Activated CD8-positive, alpha-beta memory T cell treated with anti-CD3 and anti-CD28 coated beads for 1 hour (primary cell): ENCODE measurements at places on chromosomes 3 and 15.

- DNase-seq, result no peak
Observed at GRCh38 chr3:82080261-82080660, 318.8 kb upstream of the GBE1 start.

DNA sequence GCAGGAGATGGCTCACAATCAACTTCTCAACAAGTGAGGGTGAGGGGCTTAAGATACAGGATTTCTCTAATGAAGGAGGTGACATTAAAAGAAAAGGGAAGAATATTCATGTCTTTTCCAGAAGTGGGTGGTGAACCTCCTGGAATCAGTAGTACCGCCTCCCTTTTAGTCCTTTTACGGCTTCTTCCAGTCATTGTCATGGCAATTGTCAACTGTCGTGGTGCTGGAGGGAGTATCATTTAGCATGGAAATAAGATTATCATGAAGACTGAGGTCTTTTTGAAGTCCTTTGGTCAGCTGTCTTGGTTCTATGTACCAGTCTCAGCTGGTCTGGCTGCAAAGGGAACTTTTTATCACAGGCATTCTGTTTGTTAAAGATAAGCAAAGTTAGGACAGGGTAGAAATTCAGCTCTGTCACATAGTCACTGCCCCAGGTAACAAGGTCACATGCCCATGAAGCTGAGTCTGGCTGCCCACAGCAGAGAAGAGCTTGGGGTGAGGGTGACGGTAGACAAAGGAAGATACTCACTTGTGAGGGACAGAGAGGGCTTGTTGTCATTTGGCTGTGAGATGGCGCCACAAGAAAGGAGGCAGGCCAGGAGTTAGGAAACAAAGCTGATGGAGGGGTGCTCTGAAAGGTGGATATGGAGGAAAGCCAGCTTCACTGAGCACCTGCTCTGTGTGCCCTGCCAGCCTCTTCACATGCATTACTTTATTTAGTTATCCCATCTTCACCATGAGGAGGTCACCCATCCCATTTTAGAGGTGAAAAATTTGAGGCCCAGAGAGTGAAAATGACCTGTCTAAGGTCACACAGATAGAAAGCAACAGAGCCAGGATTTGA is 228.2 kb upstream of the TRIM42 start:
- DNase-seq, result no peak

GRCh38 chr3:24211381-24211780 is 266.3 kb downstream of the NR1D2 start:
- no peak for DNase-seq

DNA sequence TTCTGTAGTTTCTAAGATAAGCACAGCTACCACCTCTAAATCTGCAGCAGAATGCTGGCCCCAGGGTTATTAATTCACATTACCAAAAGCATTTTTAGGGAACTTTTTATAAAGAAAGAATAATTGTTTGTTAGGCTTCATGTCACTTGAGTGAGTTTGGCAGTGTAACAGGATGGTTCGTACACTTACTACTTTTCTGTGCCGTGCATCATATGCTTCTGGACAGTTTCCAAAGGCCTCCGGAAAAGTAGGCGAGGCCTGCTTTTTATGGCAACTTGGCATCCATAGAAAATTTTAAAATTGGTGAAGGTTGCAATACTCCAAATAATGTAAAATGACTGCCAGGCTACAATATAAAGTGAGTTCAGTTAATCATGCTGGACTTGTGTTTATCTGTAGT is 30.0 kb downstream of the NIPA2 start:
- DNase-seq, result no peak

GRCh38 chr3:16707260-16707659 is 102.0 kb upstream of the DAZL start:
- no peak for DNase-seq

DNA sequence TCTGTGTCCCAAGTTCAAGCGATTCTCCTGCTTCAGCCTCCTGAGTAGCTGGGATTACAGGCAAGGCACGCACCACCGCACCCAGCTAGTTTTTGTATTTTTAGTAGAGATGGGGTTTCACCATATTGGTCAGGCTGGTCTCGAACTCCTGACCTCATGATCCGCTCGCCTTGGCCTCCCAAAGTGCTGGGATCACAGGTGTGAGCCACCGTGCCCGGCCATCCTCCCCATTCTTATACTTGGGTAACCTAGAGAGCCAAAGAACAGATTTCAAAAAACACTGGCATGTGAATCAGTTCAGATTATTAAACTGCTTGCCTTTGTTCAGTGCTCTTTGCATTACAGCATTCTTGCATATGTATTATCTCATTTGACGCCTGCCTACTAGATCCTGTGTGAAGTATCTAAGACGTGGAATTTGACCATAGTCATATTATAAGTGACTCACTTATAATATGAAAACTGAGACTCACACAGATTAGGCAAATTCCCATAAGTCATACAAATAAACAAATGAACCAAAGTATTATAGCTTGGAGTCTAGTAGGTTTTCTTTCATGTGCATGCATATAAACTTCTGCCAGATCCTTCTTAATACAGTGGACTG is 123.5 kb downstream of the UNC13C start:
- DNase-seq, result no peak

DNA sequence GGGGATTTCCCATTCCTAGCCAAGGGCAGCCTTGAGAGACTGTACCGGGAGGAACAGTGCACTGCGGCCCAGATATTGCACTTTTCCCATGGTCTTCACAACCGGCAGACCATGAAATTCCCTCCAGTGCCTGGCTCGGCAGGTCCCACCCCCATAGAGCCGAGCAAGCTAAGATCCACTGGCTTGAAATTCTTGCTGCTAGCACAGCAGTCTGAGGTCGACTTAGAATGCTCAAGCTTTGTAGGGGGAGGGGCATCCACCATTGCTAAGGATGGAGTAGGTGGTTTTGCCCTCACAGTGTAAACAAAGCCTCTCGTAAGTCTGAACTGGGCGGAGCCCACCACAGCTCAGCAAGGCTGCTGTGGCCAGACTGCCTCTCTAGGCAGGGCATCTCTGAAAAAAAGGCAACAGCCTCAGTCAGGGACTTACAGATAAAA is 156.3 kb downstream of the FRMD5 start:
- no peak for DNase-seq

DNA sequence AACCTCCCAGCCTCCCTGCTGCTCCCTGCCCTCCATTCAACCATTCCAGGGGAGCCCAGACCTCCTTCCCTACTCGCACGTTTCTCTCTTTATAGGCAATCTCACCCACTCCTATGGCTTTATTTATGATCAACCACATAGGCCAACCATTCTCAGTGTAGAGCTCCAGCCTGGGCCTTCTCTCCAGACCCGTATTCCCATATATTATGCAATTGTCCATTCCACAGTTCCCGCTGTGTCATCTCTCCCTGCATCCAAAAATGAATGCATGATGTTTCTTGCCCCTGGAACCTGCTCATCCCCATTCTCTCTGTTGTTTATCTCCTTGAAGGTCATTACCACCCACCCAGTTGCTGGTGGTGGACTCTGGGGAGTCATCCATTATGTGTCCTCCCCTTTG is 140.7 kb downstream of the LIPC start:
- no peak for DNase-seq

DNA sequence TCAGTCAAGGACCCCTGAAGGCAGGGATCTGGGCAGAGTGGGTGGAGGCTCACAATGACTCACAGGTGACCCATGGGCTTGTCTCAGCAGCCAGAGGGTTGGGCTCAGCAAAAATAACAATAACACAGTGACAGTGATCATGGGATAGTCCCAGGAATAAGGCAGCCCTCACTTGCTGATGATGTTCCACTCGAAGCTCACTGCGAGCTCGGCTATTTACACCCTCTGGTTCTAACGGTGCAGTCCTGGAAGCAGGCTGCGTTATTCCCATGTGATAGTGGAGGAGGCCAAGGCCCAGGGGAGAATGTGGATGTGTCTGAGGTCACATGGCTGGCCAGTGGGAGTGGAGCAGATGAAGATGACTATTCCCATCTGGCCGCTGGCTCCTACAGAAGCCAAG is 16.2 kb downstream of the CCDC33 start:
- no peak for DNase-seq

DNA sequence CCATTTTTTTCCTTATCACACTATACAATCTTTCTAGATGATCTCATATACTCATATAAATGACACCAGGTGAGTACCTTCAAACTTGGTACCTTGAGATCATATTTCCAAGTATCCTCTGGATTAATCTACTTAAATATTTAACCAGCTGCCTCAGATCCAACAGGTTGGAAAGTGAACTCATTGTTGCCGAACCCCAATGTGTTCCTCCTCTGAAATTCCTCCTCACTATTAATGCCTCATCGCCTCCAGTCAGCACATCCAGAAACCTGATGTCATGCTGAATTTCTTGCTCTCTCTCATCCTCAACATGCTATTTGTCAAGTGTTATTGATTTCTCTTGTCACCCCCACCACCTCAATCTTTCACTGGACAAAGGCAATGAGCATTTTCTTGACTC is 221.8 kb downstream of the FMN1 start:
- no peak for DNase-seq

GRCh38 chr15:54119051-54119450 is 140.8 kb downstream of the UNC13C start:
- no peak for DNase-seq

GRCh38 chr3:2896308-2896939 is 213.8 kb downstream of the IL5RA start:
- DNase-seq, result no peak

DNA sequence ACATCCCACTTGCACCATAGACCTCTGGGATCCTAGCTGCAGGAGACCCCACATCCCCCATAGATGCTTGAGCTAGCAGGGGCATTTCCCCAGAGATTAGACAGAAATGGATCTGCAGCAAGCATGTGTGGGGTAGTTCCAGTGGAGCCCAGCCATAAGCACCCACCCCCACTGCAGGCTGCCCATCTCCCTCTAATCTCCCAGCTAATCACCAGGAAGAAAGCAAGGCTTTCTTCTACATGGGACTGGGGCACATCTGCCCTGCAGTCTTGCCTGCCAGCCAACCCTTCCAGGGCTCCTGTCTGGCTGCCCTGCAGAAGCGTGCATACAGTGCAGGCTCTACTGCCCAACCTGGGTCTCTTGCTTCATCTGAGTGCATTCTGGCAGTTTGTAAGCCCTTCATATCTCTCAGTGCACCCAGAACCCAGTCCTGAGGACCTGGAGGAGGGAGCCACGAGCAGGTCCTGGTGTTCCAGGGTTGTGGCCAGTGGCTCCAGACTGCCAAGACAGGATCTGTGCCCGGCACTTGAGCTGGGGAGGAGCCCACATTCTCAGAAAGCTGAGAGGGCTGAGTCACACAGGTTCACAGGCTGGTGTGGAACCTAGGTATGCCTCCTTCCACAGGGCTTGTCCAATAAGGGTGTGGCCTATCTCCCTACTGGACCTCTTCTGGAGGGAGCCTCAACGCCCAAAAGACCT is 49.9 kb upstream of the IGSF11 start:
- no peak for DNase-seq

DNA sequence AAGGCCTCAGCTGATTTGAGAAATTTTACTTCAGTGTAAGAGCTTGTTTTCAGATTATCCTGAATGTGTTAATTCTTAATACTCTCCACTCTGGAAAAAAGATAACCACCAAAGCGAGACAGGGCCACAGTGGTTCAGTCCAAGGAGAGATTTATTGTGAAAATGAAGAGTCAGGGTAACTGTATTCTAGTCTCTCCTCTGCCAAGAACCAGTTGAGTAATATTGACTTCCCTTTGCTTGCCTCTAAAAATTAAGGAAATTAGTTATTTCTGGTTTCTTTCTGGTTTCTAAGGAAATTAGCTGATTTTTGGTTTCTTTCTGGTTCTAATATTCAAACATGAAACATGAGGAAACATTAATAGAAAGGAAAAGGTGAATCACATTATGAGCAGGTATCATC is 34.9 kb downstream of the PPP1R2 start:
- DNase-seq, result no peak

GRCh38 chr3:138300647-138301046 is 29.0 kb downstream of the NME9 start:
- DNase-seq, result no peak

DNA sequence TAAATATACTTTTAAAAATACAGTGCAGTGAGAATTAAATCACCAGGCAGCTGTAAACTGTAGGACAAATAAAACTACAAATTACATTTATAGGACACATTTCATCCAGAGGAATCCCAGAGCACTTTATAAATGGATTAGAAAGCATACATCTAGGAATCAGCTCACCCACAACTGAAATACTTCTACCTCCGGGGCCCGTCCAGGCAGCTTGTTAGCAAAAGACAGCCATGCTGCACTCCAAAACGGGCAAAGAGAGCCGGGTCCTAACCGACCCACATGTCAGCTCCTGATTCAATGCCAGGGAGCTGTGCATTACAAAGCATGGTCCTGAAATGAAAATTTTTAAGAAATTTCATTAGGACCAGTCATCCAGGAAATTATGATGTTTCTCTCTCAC is 234.1 kb downstream of the CBLB start:
- DNase-seq, result no peak

DNA sequence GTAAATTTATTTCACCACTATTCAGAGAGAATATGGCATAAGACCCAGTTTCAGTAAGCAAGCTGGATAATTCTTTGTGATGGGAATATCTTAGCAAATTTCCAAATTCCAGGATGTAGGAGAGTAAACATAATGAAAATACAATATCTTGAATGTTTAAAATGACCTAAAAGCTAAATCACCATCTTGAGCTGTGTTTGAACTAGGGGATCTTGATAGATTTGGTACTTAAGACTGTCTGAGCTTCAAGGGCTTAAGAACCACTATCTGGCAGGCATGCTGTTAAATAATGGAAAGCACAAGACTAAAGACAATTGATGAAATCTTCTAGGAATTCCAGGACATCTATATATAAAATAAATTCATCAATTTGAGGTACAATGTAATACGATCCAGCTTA is 217.7 kb downstream of the ATP8B4 start:
- no peak for DNase-seq

- no peak for DNase-seq
Observed at GRCh38 chr3:38125305-38126120, 11.4 kb downstream of the ACAA1 start.

DNA sequence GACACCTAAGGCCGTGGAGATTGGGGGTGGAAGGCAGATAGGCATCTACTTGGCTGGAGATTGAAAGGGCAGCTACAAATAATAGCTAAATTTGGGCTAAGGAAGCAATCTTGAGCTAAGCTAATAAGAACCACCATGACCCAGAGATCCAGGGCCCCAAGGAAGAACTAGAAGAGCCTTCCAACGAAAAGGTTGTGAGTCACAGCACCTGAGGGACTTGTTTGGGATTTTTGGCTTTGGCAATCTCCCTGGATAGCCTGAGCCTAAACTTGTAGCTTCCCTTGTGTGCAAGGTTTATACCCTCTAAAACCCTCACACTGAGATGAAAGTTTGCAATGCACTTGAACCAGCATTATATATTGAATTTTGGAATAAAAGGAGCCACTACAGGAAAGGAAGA is 364.0 kb upstream of the IL12A start:
- DNase-seq, result no peak

GRCh38 chr15:72838311-72838731 is 54.8 kb upstream of the ADPGK start:
- DNase-seq, result no peak
